ENCODE measurements at places on chromosomes 5 and 9.

GRCh38 chr9:75054368-75055001, 26.4 kb upstream of the CARNMT1 start:
- no peak for DNase-seq

DNA sequence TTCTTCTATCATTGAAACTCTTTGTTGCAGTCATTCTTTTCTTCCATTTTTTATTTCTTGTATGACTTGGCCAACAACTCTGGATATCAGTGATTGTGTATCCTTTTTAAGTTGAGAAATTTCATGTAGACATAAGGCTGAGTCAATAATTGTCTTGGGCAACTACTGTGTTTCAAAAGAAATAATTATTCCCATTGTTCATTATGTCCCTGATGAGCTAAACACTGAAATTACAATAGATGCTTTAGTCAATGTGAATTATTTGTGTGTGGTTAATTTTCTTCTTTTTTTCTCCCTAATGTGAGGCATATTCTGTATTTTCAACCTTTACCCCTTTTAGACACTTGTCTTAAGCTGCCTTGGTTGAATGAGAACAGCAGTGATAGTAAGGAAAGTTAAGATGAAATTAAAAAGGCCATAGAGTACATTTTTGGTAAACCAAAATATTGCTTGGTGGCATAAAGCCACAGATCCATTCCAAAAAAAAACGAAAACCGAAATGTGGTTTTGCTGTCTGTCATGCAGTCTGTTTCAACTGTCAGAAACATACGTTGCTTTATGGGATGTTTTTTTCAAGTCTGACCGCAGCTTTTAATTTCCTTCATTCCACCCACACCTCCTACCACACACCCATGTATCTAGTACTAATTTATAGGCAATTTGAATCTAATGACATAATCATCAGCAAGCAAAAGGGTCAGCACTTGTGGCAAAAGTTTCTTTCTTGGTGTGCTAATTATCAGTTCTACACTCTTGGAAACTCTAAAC, 21.1 kb downstream of the TLE4 start:
- DNase-seq = no peak

DNA sequence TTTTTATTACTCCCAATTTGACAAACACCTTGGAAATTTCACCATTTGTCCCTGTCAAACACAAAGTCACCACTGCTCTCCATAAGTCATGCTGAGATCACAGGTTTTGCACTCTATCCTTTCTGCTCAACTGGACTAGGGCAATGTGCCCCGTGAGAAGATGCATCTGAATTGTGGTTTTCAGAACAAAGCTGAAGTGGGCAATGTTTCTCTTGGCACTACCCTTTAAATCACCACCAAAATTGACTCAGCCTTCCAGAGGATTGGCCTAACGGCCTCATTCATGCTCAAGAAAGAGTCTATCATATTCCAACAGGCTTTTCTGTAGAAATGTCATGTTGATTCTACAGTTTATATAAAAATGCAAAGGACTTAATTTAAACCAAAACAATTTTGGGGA, 81.0 kb upstream of the TRIO start:
- no peak for DNase-seq

- no peak for DNase-seq
Measured at GRCh38 chr5:157767689-157768088, 24.2 kb downstream of the LSM11 start.

GRCh38 chr5:172897481-172898217, 61.6 kb upstream of the RPL26L1 start:
- no peak for DNase-seq

DNA sequence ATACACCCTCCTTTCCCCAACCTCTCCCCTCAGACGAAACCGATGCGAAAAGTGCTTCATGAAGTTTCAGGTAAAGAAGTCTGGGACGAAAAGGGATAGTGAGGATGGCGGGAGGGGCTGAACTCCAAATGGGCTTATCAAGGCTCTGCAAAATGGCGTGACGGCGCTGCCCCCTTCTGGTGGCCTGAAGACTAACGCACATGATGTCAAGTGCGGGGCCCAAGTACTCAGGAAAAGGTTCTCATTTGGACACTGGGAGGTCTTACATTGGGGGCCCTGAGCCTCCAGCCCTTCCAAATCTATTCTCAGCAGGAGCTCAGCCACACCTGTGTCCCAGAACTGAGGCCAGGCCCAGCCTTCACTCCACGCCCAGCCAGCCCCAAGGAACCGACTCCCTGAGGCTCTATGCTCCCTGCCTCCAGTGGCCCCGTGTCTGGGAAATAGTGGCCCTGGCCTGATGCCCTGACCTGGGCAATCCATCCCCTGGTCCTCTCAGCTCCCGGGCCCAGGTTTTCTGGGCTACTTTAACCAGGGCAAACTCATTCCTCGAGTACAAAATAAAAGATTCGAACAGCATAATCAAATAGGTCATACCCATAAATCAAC, 119.9 kb downstream of the KCNIP1 start:
- peak; percentile 48 for DNase-seq

DNA sequence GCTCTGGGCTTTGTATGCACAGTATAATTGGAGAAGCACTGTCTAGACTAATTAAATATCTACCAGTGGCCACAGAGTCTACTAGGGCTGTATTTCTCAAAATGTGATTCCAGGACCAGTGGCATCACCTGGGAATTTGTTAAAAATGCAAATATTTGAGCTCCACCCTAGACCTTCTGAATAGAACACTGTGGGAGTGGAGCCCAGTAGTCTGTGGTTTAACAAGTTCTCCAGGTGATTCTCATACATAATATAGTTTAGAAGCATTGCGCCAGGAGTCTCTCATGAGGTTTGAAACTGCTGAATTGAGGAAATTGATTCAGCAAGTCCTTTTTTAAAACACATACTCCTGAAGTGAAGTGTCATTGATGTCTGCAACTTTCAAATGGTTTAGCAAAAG, 74.7 kb downstream of the FCHO2 start:
- no peak for DNase-seq

All from HCT116 (cell line).